Endothelial cell (in vitro differentiated cells): ENCODE measurements at places on chromosomes 11 and 22.

DNA sequence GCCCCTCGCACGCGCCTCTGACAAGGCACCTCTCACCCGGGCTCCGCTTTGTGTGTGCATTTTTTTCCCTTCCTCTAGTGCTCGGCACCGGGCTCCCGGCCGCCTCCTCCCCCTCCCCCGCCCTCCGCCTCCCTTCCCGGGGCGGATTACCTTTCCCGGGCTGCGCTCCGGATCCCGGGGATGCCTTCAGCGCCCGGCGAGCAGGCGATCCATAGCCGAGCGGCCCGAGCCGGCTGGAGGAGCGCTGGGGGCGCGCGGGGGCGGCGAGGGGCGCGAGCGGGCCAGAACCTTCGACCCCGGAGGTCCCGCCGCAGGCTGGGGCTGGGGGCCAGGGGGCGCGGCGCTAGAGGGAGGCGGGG lies 282 bp downstream of the MPPED2 start:
- peak; percentile 63 for DNase-seq

GRCh38 chr11:108796551-108796950 lies 131.7 kb downstream of the DDX10 start:
- DNase-seq: no peak

DNA sequence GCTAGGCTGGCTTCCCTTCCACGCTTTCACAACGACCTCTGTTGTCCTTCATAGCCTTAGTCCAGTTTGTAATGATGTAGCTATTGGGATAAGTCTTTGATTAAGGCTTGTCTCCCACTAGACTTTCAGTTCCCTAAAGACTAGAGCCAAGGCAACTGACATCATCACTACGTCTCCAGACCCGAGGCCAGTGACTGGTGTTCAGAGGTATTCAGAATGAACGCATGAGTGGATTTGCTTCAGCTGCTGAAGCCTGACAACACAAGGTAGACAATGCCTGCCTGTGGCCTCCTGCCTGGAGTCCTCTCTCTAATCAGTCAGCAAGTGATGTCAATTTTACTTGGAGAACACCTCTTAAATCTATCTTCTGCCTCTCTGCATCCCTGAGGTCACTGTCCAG lies 13.6 kb downstream of the EFCAB6 start:
- DNase-seq: no peak

GRCh38 chr11:6824136-6824823 lies 21.2 kb upstream of the OR10A5 start:
- DNase-seq: no peak

- no peak for DNase-seq
Observed at GRCh38 chr22:50628543-50629134, 687 bp upstream of the ARSA start.

GRCh38 chr22:37331034-37331428 lies 48.7 kb downstream of the CYTH4 start:
- DNase-seq: no peak

DNA sequence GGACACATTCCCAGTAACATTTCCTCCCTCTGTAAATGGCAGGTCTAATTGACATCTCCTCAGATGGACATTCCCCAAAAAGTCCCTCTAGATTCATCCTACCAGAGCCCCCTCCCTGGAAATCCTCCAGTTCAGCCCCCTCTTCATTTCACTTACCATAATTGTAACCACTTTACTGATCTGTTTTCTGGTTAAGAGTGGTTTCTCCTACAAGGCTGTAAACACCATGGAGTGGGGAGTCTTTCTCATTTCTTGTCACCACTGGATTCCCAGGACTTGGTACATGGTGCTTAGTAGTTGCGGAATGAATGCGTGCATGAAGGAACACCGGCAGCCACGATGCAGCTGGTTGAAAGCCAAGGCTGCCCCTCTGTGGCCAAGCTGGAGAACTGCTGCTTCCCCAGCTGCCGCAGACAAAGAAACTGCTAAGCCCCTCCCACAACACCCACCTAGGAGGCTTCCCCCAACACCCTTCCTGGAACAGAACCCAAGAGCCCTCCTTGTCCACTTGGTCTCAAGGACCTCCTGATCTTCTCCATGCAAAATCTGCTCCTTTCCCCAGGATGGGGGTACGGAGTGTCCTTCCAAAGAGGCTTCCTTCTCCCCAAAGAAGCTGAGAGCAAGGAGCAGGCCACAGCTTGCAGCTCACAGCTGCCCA lies 18.6 kb upstream of the SCARF2 start:
- DNase-seq: peak; percentile 85

GRCh38 chr22:46293577-46294260 lies 3.0 kb upstream of the GTSE1 start:
- DNase-seq: no peak

GRCh38 chr11:112004389-112004788 lies 20.8 kb upstream of the DLAT start:
- DNase-seq: peak; percentile 53

- DNase-seq: no peak
Observed at GRCh38 chr11:58067685-58068084, 36.9 kb downstream of the OR6Q1 start.

DNA sequence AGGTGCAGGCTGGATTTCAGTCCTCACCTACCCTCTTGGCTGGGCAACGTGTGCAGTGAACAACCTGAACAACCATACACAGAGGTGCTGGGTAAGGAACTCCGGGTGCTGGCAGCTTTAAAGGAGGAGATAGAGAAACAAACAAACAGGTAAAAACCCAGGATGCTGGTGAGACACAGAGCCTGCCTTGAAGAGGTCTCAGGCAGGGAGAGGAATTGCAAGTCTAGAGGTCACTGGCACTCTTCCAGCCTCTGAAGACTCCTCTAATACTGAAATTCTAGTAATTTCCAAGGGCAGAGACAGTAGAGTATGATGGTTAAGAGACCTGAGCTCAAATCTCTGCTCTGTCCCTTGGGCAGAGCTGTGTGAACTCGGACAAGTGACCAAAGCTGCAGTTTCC lies 192.5 kb downstream of the CEP164 start:
- no peak for DNase-seq

- no peak for DNase-seq
Observed at GRCh38 chr22:26672060-26672471, 14.7 kb downstream of the MIAT start.
